ENCODE measurements at places on chromosomes 11 and 22. TPM values are rescaled to one million over a fixed set of nuclear protein-coding genes. Genes with fewer than 3 reads are reported as not detected.
A peak's percentile ranks its signal among the peaks of the same experiment; 100 is the strongest.

Gene TBCEL
- 19.3 TPM for total RNA-seq

Gene POU2AF3
- total RNA-seq = 2.5 TPM

Gene CCDC15
- 1.3 TPM for total RNA-seq

Gene ASPHD2
- total RNA-seq = 1.4 TPM

- DNase-seq = no peak
Measured at GRCh38 chr22:39422101-39422500, 22.5 kb downstream of the TAB1 start.

GRCh38 chr11:7515447-7515886, 1.7 kb downstream of the PPFIBP2 start:
- DNase-seq = no peak

GRCh38 chr22:39677967-39678366, 107.4 kb downstream of the CACNA1I start:
- no peak for DNase-seq

DNA sequence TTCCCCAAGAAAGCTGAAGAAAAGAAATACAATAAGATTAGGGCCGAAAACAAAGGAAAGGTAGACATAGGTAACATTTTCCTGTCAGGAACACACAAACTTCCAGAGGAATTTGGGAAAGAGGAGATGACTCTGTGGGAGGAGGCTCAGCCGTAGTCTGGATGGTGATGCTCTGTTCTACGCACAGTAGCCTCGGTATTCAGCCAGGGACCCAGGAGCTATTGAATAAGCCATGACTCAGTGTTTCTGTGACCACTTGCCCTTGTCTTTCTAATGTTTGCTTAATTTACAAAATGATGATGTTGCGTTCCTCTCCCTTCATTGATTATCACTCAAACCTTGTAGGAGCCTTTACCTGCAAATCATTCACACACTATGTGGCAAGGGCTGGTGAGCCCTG, 745.0 kb downstream of the NTM start:
- no peak for DNase-seq

- DNase-seq = no peak
Measured at GRCh38 chr11:66278363-66279091, 552 bp downstream of the CNIH2 start.

DNA sequence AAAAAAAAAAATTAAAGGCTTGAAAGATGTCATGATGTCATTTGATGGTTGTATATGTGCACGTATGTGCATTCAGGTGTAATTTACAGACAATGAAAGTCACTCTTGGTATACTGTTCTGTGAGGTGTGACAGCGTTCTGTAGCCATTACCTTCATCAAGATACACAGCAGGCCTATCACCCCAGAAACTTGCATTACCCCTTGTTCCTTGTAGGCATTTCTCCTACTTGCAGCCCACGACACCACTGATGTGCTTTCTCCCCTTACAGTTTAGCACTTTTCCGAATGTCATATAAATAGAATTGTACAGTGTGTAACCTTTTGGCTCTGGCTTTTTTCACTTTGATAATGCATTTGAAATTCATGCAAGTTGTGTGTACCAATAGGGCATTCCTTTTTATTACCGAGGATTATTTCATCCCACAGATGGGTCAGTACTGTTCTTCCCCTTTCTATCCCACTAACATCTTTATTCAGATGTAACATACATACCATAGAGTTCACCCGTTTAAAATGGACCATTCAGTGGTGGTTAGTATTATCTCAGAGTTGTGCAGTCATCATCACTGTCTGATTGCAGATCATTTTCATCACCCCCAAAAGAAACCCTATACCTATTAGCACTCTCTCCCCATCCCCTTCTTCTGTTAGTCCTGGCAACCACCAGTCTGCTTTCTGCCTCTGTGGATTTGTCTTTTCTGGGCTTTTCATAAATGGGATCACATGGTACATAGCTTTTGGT, 30.3 kb downstream of the BCR start:
- no peak for DNase-seq

GRCh38 chr11:94525546-94526324, 13.5 kb downstream of the C11orf97 start:
- DNase-seq = peak; percentile 57
